ENCODE measurements at places on chromosomes 2 and 18.

GRCh38 chr2:49154140-49154539, at the start of gene FSHR:
Gene FSHR, minus strand, starts transcription at chr2:49154515. Its CDS starts 98 bp downstream, at chr2:49154417.
- DNase-seq = no peak

GRCh38 chr2:68336192-68336591, 16.4 kb upstream of the CNRIP1 start:
- no peak for DNase-seq

DNA sequence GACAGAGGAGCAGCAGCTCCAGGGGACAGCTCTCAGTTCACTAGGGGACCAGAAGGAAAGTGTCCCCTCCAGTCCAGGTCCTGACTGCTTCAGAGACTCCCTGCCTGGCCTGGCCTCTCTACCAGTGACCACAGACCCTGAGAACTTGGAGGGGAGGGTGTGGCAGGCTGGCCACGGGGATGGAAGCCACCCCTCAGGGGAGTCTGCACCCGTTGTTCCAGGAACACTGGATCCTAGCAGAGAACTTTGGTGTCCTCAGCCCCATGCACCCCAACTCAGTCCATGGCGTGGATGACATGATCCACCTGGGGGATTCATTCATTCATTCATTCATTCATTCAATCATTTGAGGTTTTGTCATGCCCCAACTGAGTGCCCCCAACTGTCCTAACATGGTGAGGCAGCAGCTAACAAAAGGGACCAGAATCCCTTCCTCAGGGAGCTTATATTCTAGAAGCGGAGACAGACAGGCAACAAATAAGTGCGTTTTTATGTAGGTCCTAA, 31.9 kb downstream of the MYO7B start:
- DNase-seq = no peak

DNA sequence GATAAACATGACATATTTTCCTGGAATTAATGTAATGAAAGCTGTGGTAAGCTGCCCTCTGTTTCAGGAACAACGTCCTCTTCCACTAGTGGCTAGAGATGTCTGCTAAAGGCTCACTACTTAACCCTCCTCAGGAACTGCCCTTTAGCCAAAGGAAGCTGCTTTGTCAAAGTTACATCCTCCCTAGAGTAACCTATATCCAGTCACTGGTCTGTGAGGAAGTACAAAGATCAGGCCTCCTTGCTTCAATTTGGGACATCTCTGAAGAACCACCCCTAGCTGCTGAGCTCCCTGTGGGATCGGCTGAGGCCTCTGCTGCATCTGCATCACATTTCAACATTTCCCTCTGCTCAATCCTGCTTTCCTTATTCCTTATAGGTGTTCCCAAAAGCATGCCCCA, 107.8 kb downstream of the PRELID3A start:
- DNase-seq = no peak

DNA sequence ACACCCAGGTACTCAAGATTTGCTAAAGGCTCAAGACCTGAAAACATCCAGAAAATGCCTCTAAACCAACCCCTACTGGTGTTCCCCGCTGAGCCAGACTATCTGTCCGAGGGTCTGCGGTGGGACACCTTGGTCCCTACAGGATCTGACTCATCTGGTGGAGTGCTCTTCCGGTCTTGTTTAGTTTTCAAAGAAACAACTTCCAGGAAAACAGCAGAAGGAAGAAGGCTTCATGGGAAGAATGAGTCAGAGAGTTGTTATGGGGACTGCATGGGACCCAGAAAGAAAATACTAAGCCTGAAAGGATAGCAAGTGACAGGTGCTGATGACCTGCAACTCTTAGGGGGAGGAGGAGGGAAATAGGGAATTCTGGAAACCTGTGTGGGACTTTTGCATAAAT, 41.3 kb downstream of the ZFP36L2 start:
- no peak for DNase-seq

GRCh38 chr18:50639711-50640110, 79.8 kb downstream of the MAPK4 start:
- DNase-seq = no peak

- DNase-seq = no peak
Observed at GRCh38 chr2:24164416-24164973, 10.4 kb upstream of the FAM228A start.
